ENCODE measurements at places on chromosomes 3 and 15.

GRCh38 chr3:130757611-130758150 lies 11.1 kb upstream of the PIK3R4 start:
- no peak for DNase-seq

- no peak for DNase-seq
Observed at GRCh38 chr3:100352296-100353231, 18.0 kb downstream of the NIT2 start.

DNA sequence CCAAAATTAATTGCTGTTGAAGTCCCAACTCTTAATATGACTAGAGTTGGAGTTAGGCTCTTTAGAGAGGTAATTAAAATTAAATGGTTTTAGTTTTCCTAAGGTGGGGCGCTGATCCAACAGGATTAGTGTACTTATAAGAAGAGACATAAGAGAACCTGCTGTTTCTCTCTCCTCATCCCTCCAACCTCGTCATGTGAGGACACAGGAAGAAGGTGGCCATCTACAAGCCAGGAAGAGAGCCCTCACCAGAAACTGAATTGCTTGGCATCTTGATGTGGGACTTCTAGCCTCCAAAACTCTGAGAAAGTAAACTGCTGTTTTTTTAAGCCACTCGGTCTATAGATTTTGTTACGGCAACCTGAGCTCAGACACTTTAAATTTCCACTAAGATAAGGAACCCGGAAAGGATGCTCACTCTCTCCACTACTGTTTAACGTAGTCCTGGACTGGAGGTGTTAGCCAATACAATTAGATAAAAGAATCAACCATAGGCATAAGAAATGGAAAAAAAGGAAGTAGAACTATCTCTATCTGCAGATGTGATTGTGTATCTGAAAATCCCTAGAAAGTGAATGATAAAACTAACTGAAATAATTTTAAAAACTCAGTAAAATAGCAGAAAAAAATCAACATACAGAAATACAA lies 26.8 kb downstream of the DCBLD2 start:
- DNase-seq, result no peak

GRCh38 chr3:12222775-12223485 lies 64.2 kb upstream of the TIMP4 start:
- DNase-seq, result no peak

GRCh38 chr3:47324278-47324865 lies 41.6 kb downstream of the KLHL18 start:
- no peak for DNase-seq

DNA sequence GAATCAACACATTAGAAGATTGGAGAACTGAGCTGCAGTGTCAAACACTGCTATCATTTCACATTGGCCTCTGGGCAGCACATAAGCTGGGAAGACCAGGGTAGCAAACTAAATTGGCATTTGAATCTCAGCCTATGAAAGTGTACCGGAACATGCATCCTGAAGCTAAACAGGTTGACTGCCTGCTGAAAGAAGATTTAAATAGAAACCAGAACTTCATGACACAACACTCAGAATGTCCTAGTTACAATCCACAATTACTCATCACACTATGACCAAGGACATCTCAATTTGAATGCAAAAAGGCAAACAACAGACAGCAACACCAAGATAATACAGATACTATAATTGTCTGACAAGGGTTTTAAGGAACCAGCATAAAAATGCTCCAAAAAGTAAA lies 26.2 kb downstream of the TM2D3 start:
- no peak for DNase-seq

- no peak for DNase-seq
Observed at GRCh38 chr3:127044996-127045395, 62.1 kb downstream of the PLXNA1 start.

Data from DMS153 (cell line).